Stimulated activated CD4-positive, alpha-beta T cell treated with anti-CD3 and anti-CD28 coated beads, Interleukin-12 subunit alpha, Interleukin-12 subunit beta, amount 100 ng/mL, for 48 hours (primary cell): ENCODE measurements at places on chromosomes 5 and 9.

GRCh38 chr5:56169281-56169680, 63.8 kb downstream of the ANKRD55 start:
- no peak for DNase-seq

- DNase-seq: no peak
Measured at GRCh38 chr5:145586661-145587307, 248.4 kb downstream of the PRELID2 start.

GRCh38 chr5:119368238-119368630, 12.4 kb downstream of the TNFAIP8 start:
- DNase-seq: peak; percentile 30

GRCh38 chr5:78813906-78814530, 165.4 kb upstream of the LHFPL2 start:
- no peak for DNase-seq

GRCh38 chr9:73807952-73808351, 656.3 kb downstream of the ANXA1 start:
- DNase-seq: no peak

GRCh38 chr5:134571693-134572405, 46.4 kb downstream of the JADE2 start:
- no peak for DNase-seq

GRCh38 chr5:139091439-139092156, 106.6 kb downstream of the SIL1 start:
- DNase-seq: no peak

DNA sequence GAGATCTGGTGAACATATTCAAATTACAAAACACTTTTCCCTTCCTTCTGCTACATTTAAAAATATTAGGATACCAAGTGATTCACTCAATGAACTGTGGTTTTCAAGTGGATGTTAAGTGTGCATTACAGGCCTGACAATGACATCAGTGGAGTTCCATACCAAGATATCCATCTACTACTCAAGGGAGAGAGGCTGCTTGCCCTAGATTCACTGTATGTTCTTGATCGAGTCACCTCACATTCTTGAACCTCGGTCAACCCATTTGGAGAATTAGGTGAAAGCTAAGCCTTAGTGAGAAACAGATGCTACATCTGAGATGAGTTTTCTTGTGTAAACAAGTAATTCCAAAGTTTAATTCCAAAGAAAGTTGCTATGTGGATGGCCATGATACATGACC, 142.2 kb downstream of the FGF10 start:
- no peak for DNase-seq

- DNase-seq: no peak
Measured at GRCh38 chr5:142777099-142777498, 6.9 kb downstream of the ARHGAP26 start.

GRCh38 chr9:81259896-81260295, 429.5 kb downstream of the TLE1 start:
- DNase-seq: no peak

- DNase-seq: no peak
Measured at GRCh38 chr5:131488463-131488862, 146.6 kb downstream of the RAPGEF6 start.

DNA sequence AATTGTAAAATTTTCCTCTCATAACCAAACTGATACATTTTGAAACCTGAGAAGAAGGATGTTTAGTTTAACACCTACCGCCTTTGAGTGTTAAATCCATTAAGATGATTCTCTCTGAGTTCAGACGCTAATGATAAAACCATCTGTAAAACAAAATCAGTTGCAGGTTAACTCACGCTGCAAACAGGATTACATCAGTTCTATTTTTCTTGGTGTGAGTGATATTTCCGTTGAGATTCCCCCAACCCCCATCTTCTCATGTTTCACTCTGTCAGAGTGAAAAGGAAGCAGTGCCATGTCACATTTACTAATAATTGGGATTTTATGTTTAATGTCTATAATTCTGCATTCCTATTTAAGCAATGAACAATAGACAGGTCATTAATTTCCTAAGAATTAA, 146.5 kb downstream of the FANCC start:
- no peak for DNase-seq

- DNase-seq: no peak
Measured at GRCh38 chr9:116937361-116937760, 250.3 kb downstream of the TRIM32 start.

- DNase-seq: no peak
Measured at GRCh38 chr5:123720955-123721354, 209.0 kb downstream of the CSNK1G3 start.

DNA sequence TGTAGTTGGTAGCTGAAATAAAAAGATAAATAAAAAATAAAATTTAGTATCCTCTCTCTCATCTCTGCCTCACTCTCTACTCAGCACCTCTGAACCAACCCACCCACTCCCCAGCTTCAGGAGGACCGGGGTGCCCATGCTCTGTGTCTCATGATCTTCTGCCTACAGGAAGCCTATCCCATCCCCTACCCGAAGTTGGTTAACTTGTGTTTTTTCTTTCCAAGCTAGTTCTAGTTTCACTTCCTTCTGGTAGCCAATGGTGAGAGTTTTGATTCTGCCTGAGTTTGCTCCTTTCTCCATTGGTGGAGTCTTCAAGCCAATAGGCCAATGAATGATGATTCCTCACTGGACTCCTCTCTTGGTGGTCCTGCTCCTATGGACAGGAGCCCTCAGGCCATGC, 32.1 kb downstream of the SNX24 start:
- no peak for DNase-seq

DNA sequence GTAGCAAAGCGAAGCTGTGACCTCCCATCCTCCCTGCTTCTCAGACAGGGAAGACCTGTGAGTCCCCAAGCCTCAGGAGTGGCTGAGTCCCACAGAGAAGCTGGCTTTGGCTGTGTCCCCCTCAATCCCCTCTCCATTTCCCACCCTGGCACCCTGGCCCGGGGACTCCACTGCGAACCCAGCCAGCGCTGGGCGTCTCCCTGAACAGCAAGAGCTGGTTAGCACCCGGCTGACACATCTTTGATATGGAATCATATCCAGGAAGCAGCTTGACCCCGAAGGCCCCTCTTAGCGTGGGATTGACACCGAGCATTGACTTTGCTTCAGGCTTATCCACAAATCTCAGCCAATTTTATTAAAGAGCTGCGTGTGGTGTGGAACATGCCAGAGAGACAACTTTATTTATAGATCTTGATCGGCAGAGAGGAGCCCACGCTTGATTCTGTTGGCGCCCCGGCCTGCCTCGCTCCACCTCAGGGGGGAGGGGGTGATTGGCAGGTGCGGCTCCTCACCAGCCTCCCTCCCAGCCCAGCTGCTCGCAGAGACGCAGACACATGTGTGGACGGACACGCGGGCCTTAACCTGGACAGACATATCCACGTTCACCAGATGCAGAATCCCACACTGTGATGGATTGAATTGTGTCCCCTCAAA, 120.7 kb upstream of the MVB12B start:
- no peak for DNase-seq

DNA sequence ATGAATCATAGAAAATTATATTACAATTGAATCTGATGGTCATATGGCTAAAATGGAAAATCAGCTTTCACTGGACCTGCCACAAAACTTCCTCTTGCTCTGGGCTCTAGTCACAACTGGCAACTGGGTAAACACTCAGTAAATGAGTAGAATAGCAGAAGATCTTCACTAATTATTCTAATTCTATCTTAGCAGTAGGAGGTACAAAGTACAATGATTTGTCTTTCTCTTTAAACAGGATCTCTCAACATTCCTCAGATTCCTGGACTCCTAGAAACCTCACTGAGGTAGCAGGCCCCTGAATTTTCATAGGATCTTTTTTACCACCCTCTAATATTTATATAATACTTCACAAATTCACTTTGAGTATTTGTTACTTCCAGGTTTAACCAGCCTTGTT, 239.9 kb upstream of the SMARCA2 start:
- no peak for DNase-seq

GRCh38 chr5:102975045-102975444, 144.9 kb downstream of the GIN1 start:
- no peak for DNase-seq

DNA sequence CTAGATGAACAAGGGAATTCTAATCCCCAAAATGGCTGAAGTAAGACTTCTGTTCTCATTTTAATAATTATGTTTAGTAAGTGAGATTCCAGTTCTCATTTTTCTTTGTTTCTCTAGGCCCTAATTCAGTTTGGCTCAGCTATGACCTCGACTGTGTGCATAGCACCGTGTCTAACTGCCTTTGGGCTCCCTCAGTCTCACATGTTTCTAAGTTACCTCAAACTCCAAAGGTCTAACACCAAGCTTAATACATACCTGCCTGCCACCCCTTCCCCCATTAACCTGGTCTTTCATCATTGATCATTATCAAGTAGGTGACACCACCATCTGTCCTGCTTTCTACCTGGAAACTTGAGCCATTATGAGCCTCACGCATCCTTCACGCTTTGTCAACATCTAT, 273.2 kb downstream of the SAXO1 start:
- no peak for DNase-seq

DNA sequence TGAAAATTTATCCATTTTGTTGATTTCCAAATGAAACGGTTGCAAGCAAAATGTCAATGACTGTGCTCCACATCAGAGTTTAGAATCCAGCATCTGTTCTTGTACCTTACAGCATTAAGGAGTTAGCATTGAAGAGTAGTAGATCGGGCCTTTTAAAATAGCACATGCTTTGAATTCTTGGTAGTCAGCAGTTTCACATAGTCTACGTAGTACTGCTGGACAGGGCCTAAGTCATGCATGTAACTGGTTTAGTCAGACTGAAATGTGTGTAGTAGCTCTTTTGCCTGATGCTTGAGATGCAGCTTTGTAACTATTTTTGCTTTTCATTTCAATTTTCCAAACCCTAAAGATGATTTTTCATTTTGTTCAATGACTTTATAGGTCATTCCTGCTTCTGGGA, 19.8 kb downstream of the LECT2 start:
- DNase-seq: no peak

DNA sequence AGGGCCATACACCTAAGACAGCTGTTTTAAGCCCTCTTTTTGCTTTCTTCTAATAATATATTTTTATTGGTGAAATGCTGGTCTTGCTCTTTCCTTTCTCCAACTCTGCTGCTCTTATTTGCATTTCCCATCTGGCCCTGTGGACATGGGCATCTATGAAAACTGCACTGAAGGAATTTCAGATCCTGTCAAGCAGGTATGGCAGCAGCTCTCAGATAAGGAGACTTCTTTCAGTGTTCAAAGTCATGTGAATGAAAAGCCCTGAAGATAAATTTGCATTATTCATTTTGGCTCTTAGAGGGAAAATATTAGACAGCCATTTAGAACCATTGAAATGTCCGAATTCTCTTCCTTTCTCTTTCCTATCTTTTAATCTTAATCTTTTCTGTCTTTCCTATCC, 668.0 kb upstream of the RIOK2 start:
- DNase-seq: no peak

- DNase-seq: no peak
Measured at GRCh38 chr9:34158362-34158869, 20.4 kb upstream of the UBAP1 start.

DNA sequence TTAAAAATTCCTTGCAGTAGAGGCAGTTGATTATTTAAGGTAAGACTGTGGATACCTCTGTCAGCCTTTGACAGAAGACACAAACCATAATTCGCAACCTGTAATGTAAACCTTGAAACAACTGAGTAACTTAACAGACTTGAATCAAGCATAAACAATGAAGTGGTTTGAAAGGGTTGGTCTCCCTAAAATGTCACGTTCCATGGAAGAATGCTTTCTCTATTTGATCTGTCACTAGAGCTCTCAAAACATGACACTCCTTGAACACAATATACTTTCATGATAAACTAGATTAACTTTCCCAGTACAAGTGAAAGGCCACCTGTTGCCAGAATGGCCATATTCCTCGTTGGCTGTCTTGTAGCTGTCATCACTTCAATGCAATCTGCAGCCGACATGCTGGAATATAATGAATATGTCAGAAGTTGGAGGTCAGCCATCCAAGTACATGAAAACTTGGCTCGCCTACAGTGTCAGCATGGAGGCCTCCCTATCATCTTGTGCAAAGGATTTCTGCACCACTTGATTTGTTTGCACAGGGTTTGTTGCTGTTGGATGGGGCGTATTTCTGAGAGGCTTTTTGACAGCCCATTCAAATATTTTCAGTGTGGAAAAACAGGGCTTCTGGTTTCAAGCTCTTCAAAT, 228.0 kb downstream of the TLE4 start:
- no peak for DNase-seq

DNA sequence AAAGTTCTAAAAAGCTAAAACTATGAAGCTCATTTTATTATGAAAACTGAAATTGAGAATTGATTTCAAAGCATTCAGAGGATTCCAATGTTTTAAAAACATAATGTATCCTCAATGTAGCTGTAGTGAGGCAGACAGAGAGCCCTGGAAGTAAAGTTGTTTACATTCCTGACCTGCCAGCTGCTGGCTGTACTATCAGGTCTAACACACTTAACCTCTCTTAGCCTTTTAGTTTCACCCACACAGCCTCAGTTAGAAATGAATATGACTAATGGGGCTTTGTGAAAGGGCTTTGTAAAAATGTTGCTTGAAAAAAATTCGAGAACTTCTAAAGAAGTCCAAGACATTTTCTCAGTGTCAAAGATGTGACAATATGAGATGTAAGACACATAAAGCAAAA, 122.6 kb downstream of the FBXL17 start:
- DNase-seq: no peak

DNA sequence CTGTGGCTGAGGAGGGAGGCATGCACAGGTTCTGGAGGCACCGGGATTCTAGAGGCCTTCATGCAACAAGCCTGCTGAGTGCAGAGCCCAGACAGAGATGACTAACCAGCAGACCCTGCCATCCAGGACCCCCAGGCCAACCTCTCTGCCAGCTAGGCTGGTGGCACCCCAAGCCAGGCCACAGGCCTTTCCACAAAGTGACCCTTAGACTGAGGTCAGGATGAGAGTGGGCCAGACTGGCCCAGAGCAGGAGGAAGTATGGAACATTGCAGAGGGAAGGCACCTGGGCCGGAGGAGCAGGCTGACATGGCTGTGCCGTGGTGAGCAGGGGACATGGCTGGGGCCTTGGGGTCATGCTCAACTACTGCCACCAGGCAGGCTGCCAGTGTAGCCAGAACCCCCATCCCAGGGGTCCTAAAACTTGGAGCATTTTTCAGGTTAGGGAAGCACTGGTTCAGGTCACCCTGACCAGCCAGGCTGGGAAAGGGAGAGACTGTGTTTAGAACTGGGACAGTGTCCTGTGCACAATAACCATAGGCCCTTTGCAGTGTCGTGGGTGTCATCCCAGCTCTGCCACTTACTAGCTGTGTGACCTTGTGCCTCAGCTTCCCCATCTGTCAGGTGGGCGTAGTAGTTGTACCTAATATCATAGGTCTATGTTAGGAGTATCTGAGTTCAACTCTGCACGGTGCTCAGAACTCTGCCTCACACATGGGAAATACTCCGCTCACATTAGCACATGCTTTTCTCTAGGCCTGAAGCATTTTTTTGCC, 17.3 kb downstream of the TCF7 start:
- no peak for DNase-seq
